ENCODE measurements at places on chromosomes 3 and 15. TPM values are rescaled to one million over a fixed set of nuclear protein-coding genes. Genes with fewer than 3 reads are reported as not detected.

Gene FGF7
- not detected for polyA plus RNA-seq

Gene C3orf33
- polyA plus RNA-seq: 4.7 TPM

Gene QTRT2
- 32.3 TPM for polyA plus RNA-seq

Gene MOBP
- polyA plus RNA-seq: not detected

- DNase-seq: peak; percentile 95
Observed at GRCh38 chr15:40506964-40507571, 36.3 kb downstream of the CHST14 start.

DNA sequence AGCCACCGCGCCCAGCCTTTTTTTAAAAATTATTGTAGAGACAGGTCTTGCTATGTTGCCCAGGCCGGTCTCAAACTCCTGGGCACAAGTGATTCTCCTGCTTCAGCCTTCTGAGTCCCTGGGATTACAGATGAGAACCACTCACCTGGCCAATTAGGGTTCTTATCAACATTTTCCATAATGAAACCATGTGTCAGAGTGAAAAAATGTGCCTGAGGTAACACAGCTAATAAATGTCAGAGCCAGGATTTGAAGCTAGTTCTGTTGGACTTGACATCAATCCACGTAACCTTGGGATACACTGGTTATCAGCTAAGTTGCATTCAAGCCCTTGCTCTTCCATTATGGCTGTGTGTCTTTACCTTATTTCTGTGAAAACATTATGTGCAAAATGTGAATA is 29.1 kb downstream of the CHST14 start:
- DNase-seq: no peak

DNA sequence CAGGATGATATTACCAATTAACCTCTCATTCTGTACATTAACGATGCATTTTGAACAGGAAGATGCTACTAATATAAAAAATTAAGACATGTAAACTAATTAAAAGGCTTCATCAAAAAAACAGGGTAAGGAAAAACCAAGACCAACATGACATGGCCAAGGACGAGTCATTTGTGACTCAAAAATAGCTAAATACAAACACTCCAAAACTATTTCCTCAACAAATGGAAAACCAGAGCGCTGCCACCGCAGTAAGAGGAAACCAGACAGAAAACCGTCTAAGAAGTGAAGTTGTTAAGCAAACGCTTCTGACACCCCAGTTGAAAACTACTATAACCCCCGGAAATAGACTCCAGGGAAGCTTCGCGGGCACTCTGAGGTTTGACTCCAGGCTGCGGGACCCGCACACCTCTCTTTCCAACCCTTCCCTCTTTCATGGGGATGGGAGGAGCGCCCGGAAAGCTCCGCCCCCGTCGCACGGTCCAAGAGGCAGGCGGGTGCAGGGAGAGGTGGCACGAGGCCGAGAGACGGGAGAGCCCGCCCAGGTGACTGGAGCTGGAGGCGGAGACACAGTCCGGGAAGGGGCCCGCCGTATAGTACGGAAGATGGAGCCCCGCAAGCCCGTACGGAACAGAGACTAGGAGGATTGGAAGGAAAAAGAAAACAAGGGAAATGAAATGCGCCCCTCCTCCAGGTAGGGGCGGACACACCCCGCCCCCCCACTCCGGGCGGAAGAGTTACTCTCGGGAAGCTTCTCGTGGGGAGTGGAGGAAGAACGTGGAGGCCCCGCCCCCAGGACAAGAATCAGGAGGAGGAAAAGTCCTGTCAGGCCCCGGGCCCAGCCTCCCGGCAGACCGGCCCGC is 708 bp downstream of the DCAF1 start:
- DNase-seq: peak; percentile 96

GRCh38 chr3:170387950-170388349 is 30.4 kb downstream of the SKIL start:
- DNase-seq: no peak

DNA sequence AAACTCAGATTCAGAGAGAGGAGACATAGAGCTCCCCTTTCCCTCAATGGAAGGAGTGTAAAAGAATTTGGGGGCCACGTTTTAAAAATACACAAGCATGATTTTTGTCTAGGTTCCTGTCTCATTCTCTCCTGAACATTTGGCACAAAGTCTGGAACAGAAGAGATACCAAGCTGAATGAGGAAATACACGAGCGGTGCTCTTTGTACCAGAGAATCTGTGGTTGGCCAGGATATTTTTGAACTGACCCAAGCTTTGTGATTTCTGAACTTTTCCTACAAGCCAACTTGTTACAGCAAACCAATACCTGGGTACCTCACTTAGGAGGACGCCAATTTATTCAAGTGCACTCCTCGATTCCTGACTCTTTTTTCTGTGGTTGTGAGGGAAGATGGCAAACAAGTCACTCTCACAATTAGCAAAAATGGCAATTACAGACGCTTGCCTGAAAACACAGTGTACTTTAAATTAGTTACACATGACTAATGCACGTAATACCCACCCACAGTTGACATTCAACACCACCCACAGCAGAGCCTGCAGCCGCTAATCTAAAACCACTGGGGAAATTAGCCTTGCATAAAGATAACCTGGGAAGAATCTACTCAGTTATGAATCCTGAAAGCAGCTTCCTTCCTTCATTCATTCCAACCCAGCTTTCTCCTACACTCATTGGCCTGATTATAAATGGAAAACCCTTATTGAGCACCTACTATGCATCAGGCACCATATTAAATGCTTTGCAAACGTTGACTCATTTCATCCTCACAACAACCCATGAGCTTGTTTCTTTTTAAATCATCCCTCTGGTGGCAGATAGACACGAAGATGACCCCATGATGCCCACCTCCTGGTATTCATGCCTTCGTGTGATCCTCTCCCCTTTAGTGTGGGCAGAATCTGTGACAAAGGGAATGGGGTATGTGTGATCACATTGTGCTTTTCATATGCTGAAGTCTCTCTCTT is 293.5 kb downstream of the KBTBD8 start:
- no peak for DNase-seq

DNA sequence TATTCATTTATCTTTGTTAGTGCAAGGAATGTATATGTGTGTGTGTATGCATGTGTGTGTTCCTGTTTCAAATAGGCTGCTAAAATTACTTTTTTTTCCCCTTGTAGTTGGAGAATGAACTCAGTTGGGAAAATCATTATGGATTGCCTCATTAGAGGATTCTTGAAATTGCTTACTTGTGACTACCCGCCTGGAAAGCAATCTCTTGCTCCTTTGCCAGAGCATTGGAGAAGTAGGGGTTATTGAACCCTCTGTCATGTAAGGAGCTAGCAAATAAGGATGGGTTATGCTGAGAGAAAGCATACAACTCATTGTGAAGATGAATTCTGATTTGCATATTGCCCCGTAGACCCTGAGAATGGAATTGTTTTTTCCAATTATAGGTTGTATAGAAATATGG is 474.5 kb downstream of the CADM2 start:
- peak; percentile 6 for DNase-seq

DNA sequence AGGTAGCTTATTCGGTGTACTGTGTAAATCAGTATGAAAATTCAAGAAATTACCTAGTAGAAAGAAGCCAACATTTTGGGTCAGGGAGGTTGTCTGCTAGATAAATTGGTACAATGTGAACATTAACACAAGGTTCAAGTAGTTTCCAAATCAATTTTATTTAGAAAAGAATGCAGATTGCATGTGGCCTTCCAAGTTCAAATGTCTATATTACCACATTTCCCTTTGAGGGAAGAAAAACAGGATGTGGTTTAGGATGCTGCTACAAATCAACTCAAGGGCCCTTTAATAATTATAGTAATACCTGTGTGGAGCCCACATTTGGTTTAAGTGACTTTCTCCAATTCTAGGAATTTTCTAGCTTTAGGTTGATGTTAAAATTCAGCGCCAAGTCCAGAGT is 57.5 kb downstream of the CADPS start:
- no peak for DNase-seq

DNA sequence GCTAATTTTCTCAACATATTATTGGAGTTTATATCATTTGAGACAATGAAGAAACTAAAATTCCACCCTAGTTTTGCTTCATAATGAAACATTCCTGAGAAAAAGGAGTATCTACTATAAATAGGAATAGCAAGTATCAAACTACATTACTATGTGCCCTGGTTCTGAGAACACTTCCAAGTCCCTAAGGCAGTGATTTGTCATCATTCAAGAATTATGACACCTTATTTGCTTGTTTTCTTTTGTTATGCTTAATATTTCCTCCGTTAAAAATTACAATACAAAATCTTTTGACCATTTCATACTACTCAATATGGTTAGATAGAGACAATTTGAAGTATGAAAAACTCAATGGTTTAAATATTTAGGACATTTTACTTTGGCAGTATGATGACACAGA is 707.8 kb upstream of the GOLIM4 start:
- no peak for DNase-seq

GRCh38 chr15:101568309-101568708 is 78.8 kb upstream of the PCSK6 start:
- DNase-seq: no peak

DNA sequence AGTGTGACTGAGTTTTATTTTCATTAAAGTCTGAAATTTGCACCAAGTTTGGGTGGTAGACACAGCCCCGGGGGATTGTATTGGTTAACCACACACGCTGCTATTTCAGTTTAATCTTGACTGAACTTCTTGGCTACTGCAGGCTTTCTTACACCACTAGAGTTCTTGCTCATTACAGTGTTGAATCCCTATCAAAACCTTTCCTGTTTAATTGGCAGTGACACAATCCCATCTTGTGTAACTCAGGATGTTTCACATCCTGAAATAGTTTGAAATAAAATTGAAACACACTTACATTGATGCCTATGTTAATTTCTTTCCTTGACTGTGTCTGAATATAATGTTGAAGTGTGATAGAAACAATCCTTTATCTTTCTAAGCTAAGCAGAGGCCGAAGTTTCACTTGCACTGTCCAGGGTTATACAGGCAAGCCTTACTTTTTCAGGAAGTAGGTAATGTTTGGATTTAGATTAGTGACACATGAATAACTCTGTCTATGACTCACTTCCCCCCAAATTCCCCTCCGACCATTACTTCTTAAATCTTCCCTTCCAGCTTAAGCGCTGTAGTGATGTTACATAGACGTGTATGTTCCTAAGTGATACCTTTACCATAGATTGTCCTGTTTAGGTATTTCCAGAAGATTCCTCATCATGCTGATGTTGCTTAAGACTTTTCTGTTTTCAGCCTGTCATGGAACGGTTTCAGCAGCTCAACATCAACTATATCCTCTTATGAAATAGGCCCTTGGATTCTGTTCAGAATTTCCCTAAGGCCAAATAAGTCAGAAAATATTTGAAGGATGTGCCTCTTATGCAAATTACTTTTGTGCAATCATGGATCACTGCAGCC is 16.8 kb downstream of the ATG7 start:
- no peak for DNase-seq

DNA sequence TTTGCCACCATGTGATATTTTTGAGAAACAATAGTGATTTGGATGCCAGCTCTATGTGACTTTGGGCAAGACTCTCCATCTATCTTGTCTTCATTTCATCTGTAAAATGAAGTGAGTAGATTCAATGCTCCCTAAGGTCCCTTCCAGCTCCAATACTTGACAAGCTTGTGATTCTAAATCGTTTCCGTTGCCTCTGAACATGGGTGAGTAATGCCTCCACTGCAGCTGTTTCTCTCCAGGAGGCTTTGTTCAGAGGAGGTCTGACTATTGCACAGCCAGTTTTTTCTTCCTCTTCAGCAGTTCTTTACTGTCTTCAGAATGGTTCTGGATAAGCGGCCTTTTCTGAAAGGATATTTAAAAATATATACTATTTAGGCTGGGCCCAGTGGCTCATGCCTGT is 14.8 kb upstream of the TMOD3 start:
- no peak for DNase-seq

- DNase-seq: no peak
Observed at GRCh38 chr3:34020726-34021680, 222.6 kb downstream of the PDCD6IP start.

DNA sequence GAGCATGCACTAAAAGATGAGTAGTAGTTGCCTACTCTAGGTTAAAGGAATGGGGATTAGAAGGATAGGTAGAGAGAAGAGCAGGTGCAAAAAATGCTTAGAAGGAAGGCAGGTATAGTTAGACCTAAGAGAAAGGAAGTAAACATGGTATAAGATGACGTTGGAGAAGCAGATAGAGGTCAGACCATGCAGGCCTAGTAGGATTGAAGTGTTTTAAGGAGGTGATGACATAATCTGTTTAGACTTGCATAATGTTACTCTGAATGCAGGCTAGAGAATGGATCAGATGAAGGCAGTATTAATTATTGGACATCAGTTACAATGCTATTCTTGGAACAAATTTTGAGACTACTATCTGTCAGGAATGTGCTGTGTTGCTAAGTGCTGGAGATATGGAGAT is 11.1 kb upstream of the ECT2 start:
- no peak for DNase-seq

Data from GM23338 (cell line).